ENCODE measurements at places on chromosomes 5 and 9. TPM values are rescaled to one million over a fixed set of nuclear protein-coding genes. Genes with fewer than 3 reads are reported as not detected.

The BAAT gene
- not detected for total RNA-seq

The SPATA31C1 gene
- not detected for total RNA-seq

The FBXO4 gene
- 11.6 TPM for total RNA-seq

The MLANA gene
- total RNA-seq, result not detected

The PCDHB13 gene
- not detected for total RNA-seq

The PCA3 gene
- not detected for total RNA-seq

The CSF1R gene
- total RNA-seq, result not detected

The ENHO gene
- not detected for total RNA-seq

Data from activated CD8-positive, alpha-beta T cell treated with anti-CD3 and anti-CD28 coated beads, Interleukin-2, amount 10 ng/mL, durations not matched to agents 7 days and 5 days (primary cell).